ENCODE measurements at places on chromosomes 13 and 19. TPM values are rescaled to one million over a fixed set of nuclear protein-coding genes. Genes with fewer than 3 reads are reported as not detected.
A peak's percentile ranks its signal among the peaks of the same experiment; 100 is the strongest.

GRCh38 chr13:59261928-59262488, 901.7 kb downstream of the DIAPH3 start:
- no peaks in the 10 kb centered on the region for H3K4me1 ChIP-seq
- no peak overlapping the region for H3K4me3 ChIP-seq
- no peaks in the 10 kb centered on the region for H3K36me3 ChIP-seq

DNA sequence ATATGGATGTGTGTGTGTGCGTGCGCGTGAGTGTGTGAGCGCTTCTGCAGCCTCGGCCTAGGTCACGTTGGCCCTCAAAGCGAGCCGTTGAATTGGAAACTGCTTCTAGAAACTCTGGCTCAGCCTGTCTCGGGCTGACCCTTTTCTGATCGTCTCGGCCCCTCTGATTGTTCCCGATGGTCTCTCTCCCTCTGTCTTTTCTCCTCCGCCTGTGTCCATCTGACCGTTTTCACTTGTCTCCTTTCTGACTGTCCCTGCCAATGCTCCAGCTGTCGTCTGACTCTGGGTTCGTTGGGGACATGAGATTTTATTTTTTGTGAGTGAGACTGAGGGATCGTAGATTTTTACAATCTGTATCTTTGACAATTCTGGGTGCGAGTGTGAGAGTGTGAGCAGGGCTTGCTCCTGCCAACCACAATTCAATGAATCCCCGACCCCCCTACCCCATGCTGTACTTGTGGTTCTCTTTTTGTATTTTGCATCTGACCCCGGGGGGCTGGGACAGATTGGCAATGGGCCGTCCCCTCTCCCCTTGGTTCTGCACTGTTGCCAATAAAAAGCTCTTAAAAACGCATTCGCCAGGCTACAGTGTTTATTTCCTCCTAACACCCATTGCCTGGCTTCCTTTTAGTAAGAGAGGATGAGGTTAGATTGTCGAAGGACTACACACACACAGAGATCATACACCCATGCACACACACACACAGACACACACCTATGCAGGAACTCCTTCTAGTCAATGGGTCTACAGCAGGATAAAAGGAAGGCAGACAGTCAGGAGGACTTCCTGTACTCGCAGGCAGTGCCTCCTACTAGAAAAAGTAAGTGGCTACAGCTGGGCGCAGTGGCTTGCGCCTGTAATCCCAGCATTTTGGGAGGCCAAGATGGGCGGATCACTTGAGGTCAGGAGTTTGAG, 7.1 kb downstream of the FOSB start:
- DNase-seq = peak; percentile 72
- H3K4me1 ChIP-seq = peaks cover 43% of the 10 kb centered on the region
- H3K27ac ChIP-seq = no peak overlapping the region
- no peak overlapping the region for H3K4me3 ChIP-seq
- peaks cover 23% of the 10 kb centered on the region for H3K27me3 ChIP-seq

GRCh38 chr19:4059453-4059871, 7.2 kb downstream of the ZBTB7A start:
- no peak overlapping the region for H3K4me3 ChIP-seq
- H3K36me3 ChIP-seq = peaks cover 39% of the 10 kb centered on the region
- H3K27me3 ChIP-seq = no peaks in the 10 kb centered on the region
- H3K27ac ChIP-seq = peak overlapping the region; percentile 84

DNA sequence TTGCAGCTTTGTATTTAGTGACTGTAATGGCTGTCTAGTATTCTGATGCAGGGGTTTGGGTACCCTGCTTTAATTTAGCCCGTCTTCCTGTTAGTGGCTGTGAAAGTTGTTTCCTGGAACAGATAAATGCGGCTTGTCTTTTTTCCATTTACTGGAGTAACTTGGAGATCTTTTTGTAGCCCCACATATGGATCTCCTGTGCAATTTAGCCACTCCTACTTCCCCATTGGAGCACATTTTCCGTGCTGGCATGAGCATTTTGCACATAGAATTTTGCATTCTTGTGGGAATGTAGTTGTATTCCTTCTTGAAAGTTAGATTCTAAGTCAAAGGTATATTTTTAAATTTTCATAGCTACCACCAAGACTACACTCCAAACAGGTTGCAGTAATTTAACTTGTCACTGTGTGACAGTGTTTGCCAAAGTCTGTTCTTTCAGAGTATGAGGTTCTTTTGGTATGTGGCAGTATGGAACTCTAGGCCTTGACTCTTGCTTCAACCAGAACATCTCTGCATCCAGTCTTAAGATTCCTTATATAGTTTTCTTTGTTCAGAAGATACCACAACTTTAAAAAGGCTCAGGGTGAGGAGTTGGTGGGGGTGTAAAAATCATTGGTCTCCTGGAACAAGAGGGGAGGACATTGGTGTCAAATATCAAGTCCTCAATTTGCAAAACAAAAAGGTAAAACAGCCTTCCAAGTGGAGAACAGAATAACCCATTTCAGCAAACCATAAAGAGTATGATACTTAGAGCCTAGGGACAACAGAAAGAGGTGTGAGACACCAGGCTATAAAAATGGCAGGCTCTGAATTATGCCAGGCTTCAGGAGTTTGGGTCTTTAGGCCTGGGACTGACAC, 21.1 kb upstream of the CCDC97 start:
- DNase-seq = no peak
- peak overlapping the region; percentile 15 for H3K27ac ChIP-seq
- peaks cover 9% of the 10 kb centered on the region for H3K36me3 ChIP-seq

- H3K36me3 ChIP-seq = no peaks in the 10 kb centered on the region
- no peak for DNase-seq
- H3K27me3 ChIP-seq = no peaks in the 10 kb centered on the region
- no peaks in the 10 kb centered on the region for H3K4me1 ChIP-seq
Observed at GRCh38 chr13:114035583-114036531, 62.0 kb upstream of the C13orf46 start.

- H3K27ac ChIP-seq = no peak overlapping the region
- H3K27me3 ChIP-seq = no peaks in the 10 kb centered on the region
- H3K36me3 ChIP-seq = no peaks in the 10 kb centered on the region
- H3K4me3 ChIP-seq = no peak overlapping the region
- no peaks in the 10 kb centered on the region for H3K4me1 ChIP-seq
Observed at GRCh38 chr19:15476325-15476724, 3.0 kb downstream of the PGLYRP2 start.

ZSCAN4 gene
- not detected for total RNA-seq

Data from B cell (primary cell).